ENCODE measurements at places on chromosomes 1 and 21.

- DNase-seq: no peak
Observed at GRCh38 chr1:199297174-199297573, 658.3 kb downstream of the PTPRC start.

DNA sequence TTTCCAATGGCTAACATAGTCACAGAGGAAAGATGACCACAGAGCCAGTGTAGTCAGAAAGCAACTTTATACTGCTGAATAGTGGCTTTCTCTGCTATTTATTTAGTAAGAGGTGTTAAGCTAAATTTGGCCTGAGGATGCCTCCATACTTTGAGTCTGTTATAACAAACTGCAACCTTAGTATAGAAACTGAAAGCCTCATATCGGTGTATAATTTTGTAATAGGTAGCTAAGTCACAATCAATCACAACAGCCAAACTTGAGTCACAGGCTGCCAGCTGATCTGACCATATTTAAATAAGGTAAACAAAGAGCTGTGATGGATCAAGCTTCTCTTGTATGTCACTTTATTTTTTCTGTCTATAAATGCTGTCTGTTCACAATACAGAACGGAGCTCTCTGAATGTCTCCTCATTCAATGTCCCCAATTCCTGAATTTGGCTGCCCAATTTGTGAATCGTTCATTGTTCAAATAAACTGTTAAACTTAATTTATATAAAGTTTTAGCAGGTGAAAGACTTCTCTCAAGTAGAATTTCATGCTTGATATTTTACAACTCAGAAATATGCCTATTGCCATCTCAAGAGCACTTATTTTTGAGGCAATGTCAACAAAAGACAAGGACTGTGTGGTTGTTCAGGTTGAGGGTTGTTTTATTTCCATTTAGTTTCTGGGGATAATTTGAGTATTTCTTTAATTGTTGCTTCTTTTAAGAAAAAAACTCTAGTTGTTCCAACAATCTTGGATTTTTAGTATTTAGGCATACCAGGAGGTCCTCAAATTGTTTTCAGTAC is 339.7 kb upstream of the B3GALT2 start:
- no peak for DNase-seq

DNA sequence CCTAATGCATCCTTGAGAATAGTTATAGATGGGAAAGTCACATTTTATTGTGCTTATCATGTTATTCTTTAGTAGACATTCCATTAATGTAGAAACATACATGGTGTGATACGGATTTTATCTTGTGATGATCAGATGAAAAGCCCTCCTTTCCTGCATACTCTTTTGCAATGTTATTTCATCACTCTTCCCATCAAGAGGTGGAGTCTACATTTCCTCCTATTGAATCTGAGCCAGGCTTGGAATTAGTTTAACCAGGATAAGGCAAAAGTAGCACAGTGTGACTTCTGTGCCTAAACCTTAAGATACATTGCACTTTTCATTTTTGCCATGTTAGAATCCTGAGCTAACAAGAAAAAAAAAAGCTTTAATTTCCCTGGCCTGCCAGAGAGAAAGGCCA is 393.7 kb upstream of the ST6GALNAC5 start:
- DNase-seq: no peak

- no peak for DNase-seq
Observed at GRCh38 chr1:60746278-60746791, 336.0 kb upstream of the NFIA start.

GRCh38 chr1:55010887-55011217 is 12.1 kb downstream of the BSND start:
- DNase-seq: no peak

GRCh38 chr1:41557751-41558455 is 73.4 kb upstream of the EDN2 start:
- no peak for DNase-seq

DNA sequence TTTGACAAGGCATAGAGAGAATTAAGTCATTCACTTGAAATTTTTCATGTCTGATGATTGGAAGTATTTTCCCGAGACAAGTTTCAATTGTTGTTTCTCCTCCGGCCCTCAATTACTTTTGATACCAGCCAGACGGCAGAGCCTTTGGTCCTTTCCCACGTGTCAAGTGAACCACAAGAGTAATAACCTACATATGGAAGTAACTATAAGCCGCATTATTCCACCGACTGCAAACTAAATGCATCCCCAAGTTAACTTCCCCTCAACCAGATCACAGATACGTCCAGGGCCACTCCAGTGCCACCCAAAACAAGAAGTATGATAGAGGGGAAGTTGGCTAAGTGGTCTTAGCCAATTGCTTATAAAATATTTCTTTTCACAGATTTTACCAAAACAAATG is 20.2 kb downstream of the COLGALT2 start:
- no peak for DNase-seq

DNA sequence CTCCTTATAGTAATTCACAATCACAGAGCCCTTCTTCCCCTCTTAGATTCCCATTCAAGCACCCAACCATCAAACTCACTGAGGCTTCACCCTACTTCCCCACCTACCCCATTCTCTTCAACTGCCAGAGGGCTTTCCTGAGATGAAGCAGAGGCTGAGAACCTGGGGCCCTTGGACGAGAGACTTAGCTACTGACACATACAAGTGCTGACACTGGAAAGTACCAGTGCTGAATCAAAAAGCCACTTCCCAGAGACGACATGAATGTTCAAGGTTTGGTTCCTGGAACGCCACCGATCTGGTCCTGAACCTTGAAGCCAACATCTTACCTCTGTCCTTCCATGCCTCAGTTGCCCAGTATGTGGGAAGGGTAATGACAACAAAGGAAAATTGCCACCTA is 16.6 kb upstream of the RAP1A start:
- DNase-seq: peak; percentile 27

GRCh38 chr1:37399830-37400464 is 74.4 kb upstream of the ZC3H12A start:
- DNase-seq: no peak

GRCh38 chr1:89901957-89902669 is 81.3 kb downstream of the LRRC8D start:
- DNase-seq: no peak

DNA sequence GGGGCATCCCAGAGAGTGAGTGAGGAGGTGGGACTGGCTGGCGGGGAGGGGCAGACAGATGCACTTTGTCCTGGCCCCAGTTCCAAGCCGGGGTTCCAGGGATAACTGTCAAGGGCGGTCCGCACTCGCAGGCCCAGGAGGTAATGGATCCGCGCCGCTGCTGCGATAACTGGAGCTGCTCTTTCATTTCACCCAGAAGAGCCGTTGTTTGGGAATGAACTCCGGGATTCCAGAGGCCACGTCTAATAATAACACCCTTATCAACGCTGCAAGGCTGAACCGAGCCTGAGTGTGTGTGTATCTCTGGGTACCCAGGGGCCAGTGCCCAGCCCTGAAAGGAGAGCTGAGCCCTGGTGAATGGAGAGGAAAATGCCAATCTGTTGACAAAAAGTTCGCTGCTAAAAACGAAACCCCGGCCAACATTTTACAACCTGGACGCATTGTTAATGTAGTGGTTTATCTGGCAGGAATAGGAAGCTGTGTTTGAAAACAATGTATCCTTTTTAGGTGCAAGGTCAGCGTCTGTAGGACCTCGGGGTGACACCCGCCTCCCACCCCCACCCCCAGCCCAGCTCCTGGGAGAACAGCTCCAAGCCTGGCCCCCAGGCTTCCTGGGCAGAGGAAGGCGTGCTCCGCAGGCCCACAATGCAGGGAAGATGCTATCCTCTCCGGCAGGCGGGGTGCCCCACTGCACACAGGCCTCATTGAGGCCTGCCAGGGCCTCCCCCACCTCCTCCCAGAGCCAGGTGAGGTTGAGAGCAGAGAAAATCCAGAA is 119.7 kb downstream of the PROX1 start:
- DNase-seq: no peak

- DNase-seq: no peak
Observed at GRCh38 chr1:10890491-10891071, 94.1 kb upstream of the CASZ1 start.

DNA sequence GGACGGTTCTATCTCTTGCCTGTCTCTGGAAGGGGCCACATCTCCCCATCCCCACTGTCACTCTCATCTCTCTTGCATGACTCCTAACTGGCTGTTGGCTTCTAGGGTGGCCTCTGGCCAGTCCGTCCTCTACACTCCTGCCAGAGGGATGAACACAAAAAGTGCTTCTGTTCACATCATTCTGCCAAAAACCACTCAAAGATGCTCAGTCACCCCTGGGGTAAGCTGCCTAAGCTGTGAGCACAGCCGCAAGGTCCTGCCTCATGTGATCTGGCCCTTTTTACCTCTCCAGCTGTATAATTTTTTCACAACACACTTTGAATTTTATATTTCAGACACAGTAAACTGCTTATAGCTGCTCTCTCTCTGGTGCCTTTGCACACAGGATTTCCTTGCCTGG is 97.6 kb upstream of the CD34 start:
- no peak for DNase-seq

DNA sequence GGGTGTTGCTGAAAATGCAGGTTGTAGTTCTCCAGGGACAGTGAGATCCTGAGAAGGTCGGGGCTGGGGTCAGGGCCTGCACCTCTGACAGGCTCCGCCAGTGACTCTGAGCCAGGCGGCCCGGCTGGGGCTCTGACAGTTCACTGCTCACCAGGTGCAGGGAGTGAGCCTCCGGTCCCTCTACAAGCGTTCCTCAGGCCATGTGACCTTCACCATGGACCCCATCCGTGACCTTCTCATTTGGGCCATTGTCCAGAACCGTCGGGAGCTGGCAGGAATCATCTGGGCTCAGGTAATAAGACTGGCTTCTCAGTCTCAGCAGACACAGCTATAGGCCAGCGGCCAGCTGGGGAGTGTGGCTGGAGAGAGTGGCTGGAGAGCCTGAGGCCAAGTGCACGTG is 41.8 kb downstream of the TRPM2 start:
- DNase-seq: no peak

DNA sequence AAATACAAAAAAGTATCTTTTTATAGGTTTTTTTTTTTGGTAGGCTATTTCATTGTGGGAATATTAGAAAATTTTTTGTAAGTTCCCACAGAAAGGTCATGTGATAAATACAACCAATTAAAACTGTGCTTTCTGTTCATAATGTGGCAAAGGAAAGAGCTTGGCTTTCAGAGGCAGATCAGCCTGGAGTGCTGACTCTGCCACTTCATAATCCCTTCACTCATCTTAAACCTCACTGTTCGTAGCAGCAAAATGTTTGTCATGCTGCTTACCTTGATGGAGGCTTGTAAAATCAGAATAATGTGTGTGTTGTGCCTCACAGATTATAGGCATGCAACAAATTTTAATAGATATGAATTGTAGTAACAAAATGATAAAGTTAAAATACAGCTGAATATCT is 176.8 kb downstream of the ZP4 start:
- no peak for DNase-seq

GRCh38 chr1:53066488-53066887 is 4.5 kb downstream of the PODN start:
- no peak for DNase-seq

- DNase-seq: no peak
Observed at GRCh38 chr1:75616436-75617433, 5.8 kb upstream of the SLC44A5 start.

GRCh38 chr1:225532240-225532944 is 104.6 kb upstream of the LBR start:
- no peak for DNase-seq

GRCh38 chr1:235421751-235422150 is 54.5 kb downstream of the TBCE start:
- no peak for DNase-seq

DNA sequence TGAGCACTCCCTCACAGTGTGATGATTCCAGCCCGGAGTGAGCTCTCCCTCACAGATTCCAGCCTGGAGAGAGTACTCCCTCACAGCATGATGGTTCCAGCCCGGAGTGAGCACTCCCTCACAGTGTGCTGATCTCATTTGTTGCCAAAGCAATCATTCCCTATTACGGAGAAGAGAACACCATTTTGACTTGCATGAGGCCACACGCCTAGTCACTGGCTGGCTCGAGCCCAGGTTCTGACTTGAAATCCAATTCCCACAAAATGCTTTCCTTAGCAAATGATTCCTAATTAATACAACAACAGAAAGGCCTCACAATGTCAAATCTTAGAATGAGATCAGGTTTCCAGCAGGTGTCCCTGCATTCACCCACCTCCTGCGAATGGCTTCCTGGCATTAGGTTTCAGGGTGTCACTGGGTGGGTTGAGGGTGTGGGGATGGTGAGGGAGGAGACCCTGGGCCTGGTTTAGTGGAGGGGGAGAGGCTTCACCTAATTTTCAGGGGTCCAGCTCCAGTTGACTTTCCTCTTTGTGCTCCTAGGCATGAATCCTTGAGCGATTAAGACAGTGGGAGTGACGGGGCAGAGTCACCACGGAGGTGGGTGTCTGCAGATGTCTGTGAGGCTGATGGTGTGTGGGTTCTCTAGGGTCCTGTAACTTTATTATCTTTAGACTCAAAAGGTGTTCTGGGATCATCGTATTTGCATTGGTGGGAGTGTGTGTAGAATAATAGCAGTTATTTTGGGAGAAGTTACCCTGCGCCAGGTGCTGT is 158.5 kb downstream of the KCNJ6 start:
- DNase-seq: no peak

DNA sequence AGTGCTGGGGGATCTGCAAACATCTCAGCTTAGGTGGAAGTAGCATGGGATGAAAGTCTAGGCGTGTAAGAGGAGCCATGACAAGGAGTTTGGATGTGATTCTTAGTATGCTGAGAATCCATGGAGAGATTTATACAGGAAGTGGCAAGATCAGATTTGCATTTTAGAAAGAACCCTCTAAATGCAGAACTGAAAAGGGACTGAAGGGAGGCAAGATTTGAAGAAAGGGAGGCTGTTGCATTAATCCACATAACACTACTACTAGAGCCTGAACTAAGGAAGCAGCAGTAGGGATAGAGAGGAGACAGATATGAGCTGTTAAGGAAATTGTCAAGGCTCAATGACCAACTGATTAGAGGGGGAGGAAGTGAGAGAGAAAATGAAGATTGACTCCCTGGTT is 9.8 kb downstream of the C1orf74 start:
- DNase-seq: no peak

DNA sequence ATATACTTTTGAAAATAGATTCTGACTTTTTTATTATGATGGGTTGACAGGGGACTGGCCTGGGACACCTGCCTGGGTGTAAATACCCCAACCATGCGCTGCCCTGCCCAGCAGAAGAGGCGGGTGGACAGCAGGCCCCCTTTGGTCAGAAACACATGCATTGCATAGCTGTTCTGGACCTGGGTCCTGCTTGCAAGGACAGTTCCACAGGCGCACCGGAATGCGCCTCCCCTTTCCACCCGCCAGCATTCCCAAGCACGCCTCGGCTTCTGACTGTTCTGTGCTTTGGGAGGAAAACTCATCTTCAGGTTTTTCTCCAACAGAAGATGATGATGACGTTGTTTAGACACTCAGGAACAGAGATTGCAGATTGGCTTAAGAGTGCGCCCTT is 428 bp upstream of the ZNF678 start:
- no peak for DNase-seq

- peak; percentile 25 for DNase-seq
Observed at GRCh38 chr1:33086384-33086850, 5.5 kb downstream of the AZIN2 start.

GRCh38 chr1:234916840-234917239 is 211.8 kb downstream of the TOMM20 start:
- DNase-seq: no peak

DNA sequence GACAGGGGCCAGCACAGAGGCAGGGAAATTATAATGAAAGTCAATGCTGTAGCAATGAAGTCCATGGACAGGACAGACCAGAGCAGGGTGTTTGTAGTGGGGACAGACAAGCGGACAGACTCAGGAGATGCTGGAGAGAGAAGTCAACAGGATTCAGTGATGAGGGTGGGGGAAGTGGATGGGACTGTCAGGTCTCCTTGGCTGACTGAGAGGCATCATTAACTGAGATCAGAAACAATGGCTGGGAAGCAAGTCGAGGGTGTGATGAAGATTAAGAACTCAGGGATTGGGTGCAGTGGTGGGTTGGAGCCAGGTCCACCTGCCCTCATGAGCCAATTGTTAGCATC is 25.5 kb downstream of the CD58 start:
- no peak for DNase-seq

Measured in stimulated activated CD4-positive, alpha-beta T cell treated with anti-CD3 and anti-CD28 coated beads, Interleukin-15, amount 100 ng/mL, for 48 hours (primary cell).